ENCODE measurements at places on chromosomes 16 and 17.

GRCh38 chr17:74152591-74153455, 50.7 kb upstream of the RPL38 start:
- no peak for DNase-seq

DNA sequence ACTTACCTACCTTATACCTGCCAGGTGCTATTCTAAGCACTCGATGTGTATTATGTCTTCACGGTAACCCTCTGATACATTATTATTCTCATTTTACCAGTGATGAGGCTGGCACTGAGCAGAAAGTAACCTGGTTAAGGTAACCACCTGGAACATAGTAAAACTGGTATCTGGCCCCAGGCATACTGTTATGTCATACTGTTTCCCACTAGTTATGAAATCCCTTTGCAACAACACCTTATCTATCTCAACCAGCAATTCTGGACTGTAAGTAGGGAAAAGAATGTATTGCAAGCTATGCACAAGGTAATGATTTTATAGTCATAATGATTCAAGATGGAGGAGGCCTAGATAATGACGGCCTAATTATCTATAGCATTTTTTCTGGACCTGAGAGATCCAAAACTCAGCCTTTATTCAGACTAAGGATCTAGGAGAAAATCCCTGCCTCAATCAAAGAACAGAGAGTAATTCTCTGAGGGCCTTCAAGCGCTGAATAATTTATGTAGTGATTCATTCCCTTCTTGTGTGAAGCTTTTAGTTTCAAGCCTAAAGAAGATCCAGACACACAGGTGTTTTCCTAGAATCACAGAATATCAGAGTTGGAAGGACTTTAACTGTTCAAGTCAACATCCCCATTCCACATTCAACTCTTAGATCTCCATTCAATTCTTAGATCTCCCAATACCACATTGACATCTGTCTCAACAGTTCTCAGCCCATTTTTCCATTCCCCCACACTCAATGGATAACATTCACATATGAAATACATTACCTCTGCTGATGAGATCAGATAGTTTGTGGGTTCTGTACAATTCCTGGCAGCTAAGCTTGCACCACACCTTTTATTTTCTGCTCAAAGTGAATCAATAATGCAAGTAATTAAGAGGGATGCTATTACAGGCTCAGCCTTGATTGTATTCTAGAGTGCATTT, 14.9 kb upstream of the MMD start:
- no peak for DNase-seq

- no peak for DNase-seq
Observed at GRCh38 chr17:49292901-49293300, 62.3 kb upstream of the PHOSPHO1 start.

DNA sequence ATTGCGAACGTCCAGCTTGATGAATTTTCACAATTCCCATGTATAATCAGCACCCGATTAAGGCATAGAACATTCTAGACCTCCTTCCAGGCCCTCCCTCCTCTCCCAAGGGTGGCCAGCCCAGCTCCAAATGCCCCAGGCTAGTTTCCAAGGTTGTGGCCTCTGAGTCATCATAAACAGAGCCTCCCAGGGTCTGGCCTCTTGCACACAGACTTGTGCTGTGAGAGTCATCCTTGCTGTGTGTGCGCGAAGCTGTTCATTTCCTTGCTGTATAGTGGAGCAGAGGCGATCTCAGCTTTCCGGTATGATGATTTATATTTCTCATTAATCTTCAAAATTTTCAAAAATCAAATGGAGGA, 20.5 kb upstream of the JPH3 start:
- peak; percentile 52 for DNase-seq

- no peak for DNase-seq
Observed at GRCh38 chr16:58339452-58339981, 44.7 kb upstream of the PRSS54 start.

GRCh38 chr16:19767497-19767896, 49.4 kb downstream of the IQCK start:
- no peak for DNase-seq

GRCh38 chr17:67628580-67629013, 89.1 kb upstream of the NOL11 start:
- DNase-seq = peak; percentile 8

DNA sequence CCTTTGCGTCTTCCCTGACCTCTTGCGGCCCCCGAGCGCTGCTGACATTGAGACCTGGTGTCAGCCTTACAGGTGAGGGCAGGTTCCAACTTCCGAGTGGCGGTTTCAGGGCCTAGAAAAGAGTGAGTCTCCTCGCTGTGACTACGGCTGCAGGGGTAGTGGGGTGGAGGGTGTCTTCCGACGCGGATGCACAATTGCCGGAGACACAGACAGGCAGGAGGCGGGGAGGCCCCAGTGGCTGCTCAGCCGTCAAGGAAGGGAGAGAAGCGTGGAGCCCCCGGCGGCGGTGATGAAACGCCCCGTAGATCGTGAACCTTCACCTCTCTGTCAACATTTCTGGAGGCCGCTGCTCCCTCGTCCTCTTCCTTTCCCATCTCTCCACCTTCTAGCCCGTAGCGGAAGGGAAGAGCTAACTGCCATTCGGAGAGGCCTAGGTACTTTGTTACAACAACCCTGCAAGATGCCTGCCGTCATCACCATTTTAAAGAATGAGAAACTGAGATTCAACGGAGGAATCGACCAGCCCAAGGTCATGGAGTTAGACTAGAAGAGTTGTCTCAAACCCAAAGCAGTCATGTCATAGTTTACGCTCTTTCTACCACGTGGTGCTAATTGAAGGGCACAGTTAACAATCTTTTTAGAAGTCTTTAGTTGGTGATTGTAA, 485 bp downstream of the DNAJA3 start:
- DNase-seq = peak; percentile 15

GRCh38 chr16:4136229-4136813, 20.1 kb upstream of the ADCY9 start:
- no peak for DNase-seq

DNA sequence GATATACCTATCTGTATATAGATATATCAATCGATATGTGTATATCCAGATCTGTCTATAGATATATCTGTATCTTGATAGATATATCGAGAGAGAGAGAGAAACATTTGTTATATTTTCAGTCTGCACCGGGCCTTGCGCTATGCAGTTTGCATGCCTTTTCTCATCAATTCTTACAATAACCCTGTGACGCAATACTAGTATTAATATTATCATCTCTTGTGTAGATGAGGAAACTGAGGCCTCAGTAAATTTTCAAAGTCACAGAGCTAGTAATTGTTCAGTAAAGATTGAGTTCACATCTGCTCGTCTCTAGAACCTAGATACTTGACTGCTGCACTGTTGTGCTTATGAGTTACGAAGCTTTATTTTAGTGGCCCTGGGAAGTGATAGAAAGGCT, 77.6 kb downstream of the NF1 start:
- no peak for DNase-seq

- no peak for DNase-seq
Observed at GRCh38 chr17:507441-507840, 154.8 kb upstream of the RPH3AL start.

- DNase-seq = no peak
Observed at GRCh38 chr17:29732613-29733012, 109.9 kb upstream of the CORO6 start.

DNA sequence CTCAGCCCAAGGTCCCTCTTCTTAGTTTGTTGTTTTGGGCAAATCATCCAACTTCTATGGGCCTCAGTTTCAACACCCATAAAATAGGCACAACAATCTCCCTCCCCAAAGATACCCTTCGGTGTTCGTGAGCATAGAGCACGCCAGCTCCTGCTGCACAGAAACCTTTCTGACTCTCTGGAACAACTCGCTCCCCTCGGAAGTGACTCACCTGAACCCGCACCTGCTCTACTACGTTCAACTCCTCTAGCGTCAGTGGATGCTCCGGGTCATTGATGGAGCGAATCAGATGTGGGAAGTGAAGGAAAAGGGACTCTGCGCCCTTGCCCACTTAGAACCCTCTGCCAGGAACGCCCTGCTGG, 445 bp downstream of the CIAO2B start:
- DNase-seq = no peak

GRCh38 chr16:380762-381011, 1.1 kb downstream of the PGAP6 start:
- DNase-seq = no peak

- no peak for DNase-seq
Observed at GRCh38 chr16:11675561-11676511, 7.6 kb downstream of the SNN start.

- no peak for DNase-seq
Observed at GRCh38 chr17:83014297-83014696, 65.1 kb upstream of the METRNL start.

DNA sequence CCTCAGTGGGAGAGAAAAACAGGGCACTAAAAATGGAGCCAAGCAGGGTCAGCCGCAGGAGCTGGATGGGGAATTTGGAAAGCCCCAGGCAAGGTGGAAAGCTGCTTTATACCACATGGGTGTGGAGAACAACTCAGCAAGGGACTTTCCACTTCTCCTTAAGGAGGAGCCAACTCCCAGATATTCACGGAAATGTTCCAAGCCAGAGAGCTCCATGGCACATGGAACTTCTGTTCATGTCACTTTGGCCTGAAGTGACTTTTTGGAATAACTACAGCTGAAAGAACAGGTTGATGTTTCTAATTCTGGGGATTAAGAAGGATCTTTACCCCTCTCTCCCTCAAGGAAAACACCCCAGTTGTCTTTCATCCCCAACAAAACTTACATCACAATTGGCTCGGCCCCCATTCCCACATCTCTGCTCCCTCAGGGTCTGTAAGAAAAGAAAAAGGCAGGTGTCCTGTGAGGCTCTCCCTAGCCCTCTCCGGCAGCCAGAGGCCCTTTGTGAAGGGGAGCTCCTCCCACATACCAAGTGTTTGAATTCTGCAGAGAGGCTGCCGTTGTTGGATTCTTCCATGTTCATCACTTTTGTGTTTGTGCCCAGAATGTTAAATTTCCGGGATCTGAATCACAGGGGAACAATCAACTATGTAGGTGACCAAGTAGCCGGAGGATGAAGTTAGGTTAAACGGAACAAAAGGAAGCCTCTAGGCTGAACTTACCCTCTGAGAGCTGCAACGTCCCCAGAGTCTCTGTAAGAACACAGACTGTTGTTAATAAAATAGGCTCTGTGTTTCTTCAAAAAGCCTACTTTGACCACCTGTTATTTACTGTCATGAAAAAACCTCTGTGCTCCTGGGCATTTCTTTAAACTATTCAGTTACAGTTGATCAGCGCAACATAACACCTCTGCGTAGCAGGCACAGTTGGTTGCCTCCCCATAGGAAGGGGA, 41.0 kb downstream of the STAT5A start:
- DNase-seq = no peak

- no peak for DNase-seq
Observed at GRCh38 chr16:30562021-30562420, 3.8 kb upstream of the ZNF764 start.

GRCh38 chr17:64662774-64663367, 764 bp upstream of the SMURF2 start:
- DNase-seq = no peak

DNA sequence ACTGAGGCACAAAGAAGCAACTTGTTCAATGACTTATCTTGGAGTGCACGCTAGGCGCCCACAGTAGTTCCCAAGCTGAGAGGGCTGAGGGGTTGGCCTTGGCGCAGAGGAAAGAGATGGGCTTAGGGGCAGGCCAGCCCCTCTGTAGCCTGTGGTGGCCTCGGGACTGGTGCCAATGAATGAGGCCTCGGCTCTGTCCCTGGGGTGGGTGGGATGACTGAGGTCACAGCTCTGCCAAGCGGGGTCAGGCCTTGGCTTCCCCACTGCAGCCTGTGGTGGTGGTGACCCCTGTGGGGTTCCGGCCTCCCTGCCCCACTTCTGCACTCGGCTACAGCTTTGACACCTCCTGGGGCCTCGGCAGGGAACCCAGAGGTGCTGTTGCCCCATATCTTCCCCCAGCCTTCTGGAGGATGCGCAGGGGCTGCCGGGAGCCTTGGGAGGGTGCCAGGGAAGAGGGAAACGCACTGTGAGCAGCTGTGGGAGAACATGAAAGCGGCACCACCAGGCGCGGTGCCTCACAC, 46.0 kb downstream of the BEAN1 start:
- DNase-seq = no peak

DNA sequence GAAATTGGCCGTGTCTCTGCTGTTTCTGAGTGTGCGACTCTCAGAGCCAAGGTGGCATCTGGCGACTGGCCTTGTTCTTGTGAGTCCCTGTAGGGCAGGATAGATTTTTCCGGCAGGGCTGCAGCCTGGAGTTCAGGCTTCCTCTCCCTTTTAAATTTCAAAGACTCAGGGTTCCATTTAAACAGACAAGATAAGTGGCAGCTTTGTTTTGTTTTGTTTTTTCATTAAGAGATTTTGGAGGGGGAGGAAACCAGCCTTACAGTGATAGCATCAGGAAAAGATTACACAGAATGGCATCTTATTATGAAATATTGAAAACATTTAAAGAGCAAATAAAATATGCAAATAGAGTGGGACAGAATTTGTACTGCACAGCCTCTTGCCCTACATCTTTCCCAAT, 151.3 kb downstream of the RPTOR start:
- DNase-seq = no peak

DNA sequence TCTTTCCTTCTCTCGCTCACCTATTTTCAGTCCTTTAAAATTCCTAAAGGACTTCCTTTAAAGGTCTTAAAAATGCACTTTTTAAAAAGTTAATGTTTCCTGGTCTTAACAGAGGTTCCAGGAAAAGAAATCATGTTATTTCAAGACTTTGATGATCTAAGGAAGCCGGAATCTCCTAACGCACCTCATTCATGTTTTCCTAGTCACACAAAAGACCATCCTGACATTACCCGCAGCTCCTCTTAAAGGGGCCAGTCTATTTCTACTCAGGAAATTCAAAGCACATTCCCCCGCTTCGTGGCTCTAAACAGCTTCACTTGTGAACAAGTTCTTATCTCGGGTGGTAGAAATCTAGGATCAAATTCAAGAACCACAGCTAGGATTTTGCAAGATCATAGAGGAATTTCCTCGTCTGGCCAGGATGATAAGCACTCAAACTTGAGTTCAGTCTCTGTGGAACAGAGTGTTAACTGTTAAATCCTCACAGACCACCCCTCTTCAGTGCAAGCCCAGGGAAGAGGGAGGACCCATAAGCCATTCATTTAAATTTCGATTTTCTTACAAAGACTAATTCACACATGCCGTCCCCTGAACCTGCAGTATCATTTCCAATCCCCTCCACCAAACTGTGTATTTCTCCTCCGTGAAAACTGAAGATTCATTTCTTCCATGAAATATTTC, 137.1 kb upstream of the AXIN2 start:
- no peak for DNase-seq

GRCh38 chr17:81438007-81438659, 42.9 kb downstream of the BAHCC1 start:
- no peak for DNase-seq

- DNase-seq = no peak
Observed at GRCh38 chr16:87382023-87382785, 1.4 kb downstream of the FBXO31 start.

GRCh38 chr17:56109836-56110235, 43.4 kb upstream of the ANKFN1 start:
- DNase-seq = no peak

GRCh38 chr16:13322336-13322735, 420.9 kb downstream of the SHISA9 start:
- DNase-seq = no peak

DNA sequence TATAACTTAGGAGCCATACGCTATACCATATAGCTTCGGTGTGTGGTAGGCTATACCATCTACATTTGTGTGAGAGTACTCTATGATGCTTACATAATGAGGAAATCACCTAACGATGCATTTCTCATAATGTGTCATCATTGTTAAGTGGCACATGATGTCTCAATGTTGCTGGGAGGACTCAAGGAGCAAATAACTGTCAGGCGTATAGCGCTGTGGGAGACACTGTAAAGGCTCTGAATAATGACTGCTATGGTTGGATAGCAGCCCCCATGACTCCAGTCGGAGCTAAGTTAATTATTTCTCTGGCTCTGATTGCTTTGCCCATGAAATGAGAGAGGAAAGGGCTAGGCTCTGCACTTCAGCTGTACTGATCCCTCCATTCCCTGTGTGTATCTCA, 197.2 kb downstream of the RGS9 start:
- DNase-seq = no peak
